ENCODE measurements at places on chromosomes 7 and 10.

DNA sequence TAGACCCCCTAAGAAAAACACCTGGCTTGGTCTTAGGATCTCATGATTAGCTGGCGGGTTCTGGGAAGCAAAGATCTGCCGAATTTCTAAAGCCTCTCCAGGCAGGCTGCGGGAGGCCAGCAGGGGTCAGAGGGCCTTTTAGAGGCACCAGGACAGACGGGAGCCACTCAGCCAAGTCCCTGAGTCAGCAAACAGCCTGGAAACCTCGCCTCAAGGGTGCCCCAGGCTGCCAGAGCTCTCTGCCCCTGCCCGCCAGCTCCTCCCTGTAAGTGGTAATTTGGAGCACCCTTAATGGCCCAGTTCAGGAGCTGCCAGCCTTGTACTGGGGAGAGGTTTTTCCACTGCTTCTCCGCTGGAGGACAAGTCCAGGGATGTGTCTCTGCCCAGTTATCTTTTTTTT, 88.7 kb downstream of the HIP1 start:
- no peak for DNase-seq

GRCh38 chr7:133611955-133612354, 359.1 kb downstream of the EXOC4 start:
- DNase-seq, result no peak

DNA sequence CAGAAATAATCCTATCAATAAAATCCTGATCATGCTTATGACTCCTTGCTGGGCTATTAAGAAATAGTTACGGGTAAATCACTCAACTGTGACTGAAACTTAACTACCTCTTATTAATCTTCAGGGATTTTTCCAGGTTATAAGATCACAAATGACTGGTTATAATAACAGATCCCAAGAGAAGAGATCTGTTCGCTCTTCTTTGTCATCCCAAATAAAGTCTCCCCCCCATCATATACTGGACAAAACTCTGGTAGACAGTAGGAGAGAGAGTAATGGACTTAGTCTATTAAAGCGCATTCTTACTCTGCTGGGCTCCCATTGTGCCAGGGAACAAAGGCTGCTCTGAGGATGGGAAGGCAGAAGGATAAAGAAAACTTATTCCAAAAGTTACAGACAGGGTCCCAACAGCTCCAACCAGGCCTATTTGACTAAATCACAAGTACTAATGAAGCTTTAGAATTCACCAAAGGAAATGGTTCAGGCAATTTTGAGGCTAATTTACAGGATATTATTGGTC, 233.7 kb downstream of the DGKI start:
- no peak for DNase-seq

DNA sequence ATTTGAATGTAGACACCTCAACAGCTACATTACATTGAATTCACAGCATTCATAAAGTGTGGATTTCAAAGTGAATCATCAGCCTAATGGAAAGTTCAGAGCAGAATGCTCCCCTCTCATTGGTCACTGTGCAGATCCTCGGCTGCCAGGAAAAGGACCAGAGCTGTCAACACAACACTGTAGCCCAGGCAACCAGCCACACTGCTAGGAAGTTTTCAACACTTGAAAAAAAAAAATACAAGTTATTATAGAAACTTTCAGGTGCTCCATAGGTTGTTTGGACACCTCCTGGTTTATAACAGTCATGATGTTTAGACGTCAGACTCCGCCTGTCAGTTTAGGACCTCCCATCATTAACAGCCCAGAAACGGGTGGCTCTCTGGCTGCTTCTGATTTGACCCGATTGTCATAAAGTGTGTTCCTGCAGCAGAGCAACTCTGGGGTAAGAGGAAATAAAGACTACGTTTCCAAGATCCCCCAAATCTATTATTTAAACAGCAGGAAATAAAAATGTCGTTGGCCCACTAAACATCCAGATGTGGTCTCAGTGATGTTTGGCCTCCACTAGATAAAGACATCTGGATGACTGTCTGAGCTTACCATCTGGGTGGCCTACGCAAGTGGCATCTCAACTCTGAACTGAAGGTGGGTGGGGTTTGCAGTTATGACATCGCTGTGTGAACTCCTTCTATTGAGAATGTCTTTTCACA, 117.4 kb downstream of the CABCOCO1 start:
- DNase-seq, result peak; percentile 69
